ENCODE measurements at places on chromosomes 3 and 15.

GRCh38 chr3:134743006-134743405 is 52.1 kb upstream of the EPHB1 start:
- no peak for DNase-seq

- no peak for DNase-seq
These were observed 568.7 kb upstream of the BCHE start for GRCh38 chr3:166405896-166406295.

DNA sequence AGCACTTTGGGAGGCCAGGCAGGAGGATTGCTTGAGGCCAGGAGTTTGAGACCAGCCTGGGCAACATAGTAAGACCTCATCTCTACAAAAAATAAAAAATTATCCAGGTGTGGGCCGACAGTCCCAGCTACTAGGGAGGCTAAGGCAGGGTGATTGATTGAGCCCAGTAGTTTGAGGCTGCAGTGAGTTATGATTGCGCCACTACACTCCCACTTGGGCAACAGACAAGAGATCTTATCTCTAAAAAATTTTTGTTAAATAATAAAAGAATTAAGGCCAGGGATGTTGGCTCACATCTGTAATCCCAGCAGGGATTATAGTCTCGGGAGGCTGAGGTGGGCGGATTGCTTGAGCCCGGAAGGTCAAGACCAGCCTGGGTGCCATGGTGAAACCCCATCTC is 25.8 kb upstream of the NFKBIZ start:
- DNase-seq, result no peak

DNA sequence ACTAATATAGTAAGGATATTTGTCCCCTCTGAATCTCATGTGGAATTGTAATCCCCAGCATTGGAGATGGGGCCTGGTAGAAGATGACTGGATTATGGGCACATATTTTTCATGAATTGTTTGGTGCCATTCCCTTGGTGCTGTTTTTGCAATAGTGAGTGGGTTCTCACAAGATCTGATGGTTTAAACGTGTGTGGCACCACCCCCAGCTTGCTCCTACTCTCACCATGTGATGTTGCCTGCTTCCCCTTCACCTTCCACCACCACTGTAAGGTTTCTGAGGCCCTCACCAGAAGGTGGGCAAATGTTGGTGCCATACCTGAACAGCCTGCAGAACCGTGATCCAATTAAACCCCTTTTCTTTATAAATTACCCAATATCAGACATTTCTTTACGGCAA is 28.1 kb upstream of the SERPINI2 start:
- no peak for DNase-seq

DNA sequence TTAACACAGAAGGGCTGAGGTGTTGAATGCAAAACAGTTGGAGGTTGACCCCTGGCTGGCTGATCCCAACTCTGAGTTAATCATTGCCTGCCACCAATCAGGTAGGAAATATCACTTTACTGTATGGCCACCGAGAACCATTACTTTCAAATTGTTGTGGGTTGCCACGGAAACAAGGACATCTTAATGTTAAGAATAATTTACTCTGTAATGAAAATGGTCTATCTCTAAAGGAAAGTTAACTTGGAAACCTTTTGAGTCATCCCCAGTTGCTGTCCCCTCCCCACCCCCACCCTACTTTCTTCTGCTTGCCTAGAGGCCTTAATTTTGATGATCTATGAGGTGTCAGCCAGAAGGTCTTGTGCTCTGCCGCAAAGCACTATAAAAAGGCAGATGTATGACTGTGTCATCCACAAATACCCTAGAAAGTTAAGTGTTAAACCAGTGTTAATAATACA is 78.7 kb upstream of the SNRK start:
- DNase-seq, result no peak

DNA sequence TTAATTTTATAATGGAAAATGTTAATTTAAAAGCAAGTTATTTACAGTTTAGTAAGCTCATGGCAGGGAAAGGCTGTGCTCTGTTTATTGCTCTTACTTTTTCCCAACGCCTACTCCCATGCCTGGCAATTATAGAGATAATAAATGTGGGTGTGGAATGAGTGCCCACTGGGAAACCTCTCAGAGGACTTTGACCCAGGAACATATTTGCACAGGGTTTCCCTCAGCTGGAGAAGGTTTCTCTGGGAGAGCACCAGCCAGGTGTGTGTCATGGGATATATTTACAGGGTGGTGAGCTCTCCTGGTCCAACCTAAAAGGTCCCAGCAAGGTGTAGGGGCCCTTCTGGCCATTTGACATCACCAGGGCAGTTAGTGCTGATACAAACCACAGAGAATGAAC is 27.9 kb downstream of the ZNF710 start:
- no peak for DNase-seq

GRCh38 chr3:162863579-162863978 is 1367.0 kb downstream of the OTOL1 start:
- no peak for DNase-seq

- no peak for DNase-seq
These were observed 106.2 kb downstream of the DGKG start for GRCh38 chr3:186255703-186256331.

GRCh38 chr3:12727937-12728336 is 31.1 kb downstream of the TMEM40 start:
- DNase-seq, result no peak

GRCh38 chr3:126212620-126213378 is 32.4 kb upstream of the ALDH1L1 start:
- DNase-seq, result no peak

GRCh38 chr3:98735761-98736269 is 27.3 kb upstream of the ST3GAL6 start:
- no peak for DNase-seq

DNA sequence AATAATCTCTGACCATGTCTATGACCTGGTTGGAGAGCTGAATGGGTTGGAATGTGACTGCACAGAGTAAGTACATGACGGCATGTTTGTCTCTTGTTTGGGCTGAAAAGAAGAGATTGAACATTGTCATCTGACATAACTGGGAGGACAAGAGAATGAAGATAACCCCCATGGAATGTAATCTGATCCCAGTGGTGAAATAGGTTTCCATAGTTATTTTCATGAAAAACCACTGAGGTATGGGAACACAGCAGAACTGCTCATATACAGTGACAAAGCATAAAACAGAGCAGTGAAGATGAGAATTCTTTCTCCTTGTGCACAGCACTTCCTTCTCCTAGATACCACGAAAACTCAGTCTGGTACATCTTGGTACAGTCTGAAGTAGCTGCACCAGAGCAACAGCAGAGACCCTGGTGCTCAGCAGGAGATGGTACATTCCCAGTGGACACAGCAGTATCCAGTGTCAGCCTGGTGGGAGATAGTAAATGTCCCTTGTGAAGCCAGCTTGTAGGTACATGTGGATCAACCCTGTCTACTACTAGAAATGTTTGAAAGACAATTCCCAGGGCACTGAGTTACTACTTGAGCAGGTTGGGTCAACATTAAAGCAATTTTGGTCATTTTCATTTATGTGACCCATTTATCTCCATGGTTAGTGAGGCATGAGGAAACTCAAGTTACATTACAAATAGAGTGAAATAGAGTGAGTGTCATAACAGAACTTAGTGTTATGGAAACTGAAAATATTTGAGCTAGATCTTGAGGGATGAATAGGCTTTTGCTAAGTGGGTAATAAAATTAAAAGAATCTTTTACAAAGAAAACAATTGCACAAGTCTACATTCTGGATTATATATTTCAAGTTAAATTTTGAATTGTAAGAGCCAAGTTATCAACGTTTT is 178.3 kb downstream of the SUCNR1 start:
- no peak for DNase-seq

GRCh38 chr3:183377307-183377959 is 51.0 kb downstream of the MCF2L2 start:
- no peak for DNase-seq

GRCh38 chr15:39788108-39788507 is 5.5 kb upstream of the FSIP1 start:
- DNase-seq, result no peak

DNA sequence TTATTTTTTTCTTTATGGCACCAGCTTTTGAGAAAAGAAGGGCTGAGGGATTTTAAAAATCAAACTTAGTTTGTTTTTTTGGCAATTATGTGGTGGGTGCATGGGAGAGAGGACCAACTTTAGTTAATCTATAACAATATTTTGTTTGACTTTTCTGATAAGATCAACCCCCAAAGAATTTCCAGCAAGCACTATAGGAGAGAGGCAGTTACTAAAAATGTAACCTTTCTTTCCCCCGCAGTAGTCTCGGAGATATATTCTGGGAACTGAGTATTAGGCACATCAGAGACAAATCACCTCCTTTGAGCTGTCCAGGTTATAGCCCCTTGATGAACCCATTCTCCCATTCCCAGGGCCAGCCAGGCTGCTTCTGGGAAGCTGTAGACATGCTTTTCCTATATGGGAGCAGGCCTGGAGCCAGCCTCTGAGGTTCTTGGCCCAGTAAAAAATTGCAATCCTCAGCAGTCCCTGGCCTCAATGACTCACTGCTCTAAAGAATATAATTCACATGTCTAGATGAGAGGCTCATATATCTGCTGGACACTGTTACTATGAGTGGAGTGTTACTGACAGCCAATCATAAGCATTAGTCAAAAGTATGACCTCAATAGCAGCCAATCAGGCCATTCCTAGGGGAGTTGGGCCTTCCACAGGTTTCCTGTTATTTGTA is 138.3 kb upstream of the AGBL1 start:
- no peak for DNase-seq

GRCh38 chr15:58396181-58396580 is 35.6 kb upstream of the LIPC start:
- no peak for DNase-seq

DNA sequence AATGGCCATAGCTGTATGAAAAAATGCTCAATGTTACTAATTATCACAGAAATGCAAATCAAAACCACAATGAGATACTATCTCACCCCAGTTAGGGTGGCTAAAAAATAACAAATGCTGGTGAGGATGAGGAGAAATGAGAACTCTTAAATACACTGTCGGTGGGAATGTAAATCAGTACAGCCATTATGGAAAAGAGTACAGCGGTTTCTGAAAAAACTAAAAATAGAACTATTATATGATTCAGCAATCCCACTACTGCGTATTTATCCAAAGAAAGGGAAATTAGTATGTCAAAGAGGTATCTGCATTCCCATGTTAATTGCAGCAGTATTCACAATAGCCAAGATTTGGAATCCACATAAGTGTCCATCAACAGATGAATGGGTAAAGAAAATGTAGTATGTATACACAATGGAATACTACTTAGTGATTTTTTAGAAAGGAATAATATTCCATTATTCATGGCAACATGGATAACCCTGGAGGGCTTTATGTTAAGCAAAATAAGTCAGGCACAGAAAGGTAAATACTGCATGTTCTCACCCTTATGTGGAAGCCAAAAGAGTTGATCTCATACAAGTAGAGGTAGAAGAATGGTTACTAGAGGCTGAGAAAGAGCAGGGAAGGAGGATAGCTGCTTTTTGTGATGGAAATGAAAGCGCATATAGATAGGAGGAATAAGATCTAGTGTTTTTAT is 35.0 kb downstream of the SERP1 start:
- no peak for DNase-seq

DNA sequence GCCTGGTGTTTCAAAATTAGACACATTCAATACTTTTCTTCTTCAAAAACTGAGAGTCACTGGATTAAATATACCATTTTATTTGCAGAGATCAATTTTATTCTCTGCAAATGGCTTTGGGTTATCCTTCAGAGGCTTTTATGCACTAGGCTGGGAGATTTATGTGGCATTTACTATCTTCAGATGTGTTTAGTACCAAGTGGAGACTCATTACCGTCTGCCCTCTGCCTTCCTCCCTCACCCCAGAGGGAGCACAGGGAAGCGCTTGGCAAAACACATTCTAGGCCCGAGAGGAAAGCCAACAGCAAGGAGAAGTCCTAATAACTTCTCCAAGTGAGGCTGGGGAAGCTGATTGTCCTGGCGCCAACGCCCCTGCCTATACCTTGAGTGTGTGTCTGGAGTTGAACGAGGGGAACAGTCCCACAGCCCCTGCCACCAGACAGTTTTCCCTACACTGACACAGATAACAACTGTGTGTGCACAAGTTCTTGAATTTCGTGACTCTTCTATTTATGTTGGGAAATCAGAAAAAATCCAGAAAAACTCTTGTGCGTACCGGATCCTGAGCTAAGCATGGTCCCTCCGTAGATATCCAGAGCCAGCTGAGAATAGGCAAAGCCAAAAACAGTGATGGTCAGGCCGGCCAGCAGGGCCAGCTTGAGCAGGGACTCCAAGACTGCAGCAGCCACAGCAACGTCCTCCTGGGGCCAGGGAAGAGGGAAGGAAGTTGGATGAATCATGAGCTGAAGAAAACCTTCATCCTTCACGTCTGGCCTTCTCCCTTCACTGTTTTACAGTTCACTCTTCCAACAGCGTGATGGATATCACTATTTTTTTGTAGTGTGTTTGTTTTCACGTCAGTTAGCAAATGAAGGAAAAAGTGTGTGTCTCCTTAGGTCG is 26.6 kb downstream of the RFT1 start:
- no peak for DNase-seq

DNA sequence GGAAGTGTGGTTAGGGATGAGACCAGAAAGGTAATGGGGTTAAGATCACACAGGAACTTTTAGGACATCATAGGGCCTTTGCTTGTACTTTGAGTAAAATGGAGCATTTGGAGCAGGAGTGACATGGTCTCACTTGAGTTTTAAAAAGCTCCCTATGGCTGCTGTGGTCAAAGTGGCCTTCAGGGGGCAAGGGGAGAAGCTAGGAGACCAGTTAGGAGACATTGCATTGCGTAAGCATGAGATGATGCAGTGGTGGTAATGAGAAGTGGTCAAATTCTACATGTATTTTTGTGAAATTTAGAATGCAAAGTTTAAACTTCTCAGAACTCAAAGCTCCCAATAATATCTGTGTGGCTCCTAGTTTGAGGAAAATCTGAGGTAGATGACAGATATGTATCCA is 27.9 kb downstream of the MED12L start:
- DNase-seq, result no peak

DNA sequence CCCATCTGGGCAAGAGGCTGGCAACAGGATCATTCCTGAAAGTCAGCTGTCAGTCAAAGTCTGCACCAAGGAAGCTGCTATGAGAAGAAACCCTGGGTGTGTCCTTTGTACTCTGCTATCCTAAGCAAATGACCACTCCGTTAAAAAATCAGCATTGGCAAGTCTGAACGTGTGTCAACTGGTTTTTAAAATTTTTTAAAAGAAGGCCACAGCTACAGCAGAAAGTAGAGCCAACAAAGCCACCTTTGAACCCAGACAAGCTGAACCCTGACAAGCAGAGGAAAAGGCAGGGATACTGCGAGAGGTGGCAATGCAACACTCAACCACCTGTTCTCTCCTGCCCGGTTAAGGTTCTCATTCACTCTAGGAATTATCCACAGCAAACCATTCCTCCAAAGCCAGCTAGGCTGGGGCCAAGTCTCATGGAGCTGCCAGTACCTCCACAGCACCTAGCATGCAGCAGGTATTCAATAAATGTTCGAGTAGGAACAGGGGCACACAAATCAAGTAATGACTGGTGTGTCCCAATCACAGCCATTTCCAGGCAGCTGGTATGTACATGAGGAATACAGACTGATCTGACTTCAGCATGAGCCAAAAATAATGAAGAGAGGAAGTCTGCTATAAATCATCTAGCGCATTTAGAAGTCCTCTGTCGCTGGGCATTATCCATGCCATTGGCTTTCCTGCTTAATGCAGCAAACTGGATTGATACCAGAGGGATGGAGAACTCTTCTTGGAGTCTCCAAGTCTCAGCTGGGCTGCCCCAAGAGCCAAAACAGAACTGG is 76.0 kb downstream of the ADCY5 start:
- no peak for DNase-seq

- no peak for DNase-seq
These were observed 263.8 kb downstream of the SLCO3A1 start for GRCh38 chr15:92117261-92117731.
